ENCODE measurements at places on chromosomes 4 and X.

DNA sequence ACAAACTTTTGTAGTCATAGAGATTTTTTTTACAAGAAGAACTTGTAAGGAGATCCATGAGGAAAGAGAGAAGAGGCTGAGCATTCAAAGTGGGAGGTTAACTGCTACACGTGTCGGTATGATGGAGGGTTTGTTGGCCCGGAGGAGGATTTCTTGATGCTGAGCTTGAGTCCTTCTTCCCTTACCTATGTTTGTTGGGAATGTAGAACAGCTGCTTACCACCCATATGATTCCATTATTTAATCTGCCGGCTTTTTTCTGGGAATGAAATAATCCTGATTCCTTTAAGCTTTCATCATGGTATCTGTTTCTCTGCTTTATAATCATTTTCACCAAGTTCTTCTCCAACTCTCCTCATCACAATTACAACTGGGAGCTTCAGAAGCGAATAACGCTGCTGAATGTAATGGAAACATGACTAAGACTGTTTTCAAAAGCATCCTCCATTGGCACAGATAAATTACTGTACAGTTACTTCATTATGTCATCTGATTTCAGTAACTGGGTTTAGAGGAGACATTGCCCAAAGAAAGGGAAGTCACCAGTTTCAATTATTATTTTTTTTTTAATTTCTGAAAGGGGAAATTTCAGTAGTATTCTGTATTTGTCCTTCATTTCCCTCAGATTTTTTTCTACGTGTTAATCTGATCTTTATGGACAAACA, 420.6 kb downstream of the SPRY1 start:
- DNase-seq: no peak

GRCh38 chr4:55636656-55636999, 530 bp upstream of the NMU start:
- no peak for DNase-seq

- no peak for DNase-seq
Measured at GRCh38 chr4:160184884-160185283, 1082.0 kb downstream of the RAPGEF2 start.

GRCh38 chr4:188254211-188254610, 115.0 kb downstream of the TRIML1 start:
- DNase-seq: peak; percentile 0

DNA sequence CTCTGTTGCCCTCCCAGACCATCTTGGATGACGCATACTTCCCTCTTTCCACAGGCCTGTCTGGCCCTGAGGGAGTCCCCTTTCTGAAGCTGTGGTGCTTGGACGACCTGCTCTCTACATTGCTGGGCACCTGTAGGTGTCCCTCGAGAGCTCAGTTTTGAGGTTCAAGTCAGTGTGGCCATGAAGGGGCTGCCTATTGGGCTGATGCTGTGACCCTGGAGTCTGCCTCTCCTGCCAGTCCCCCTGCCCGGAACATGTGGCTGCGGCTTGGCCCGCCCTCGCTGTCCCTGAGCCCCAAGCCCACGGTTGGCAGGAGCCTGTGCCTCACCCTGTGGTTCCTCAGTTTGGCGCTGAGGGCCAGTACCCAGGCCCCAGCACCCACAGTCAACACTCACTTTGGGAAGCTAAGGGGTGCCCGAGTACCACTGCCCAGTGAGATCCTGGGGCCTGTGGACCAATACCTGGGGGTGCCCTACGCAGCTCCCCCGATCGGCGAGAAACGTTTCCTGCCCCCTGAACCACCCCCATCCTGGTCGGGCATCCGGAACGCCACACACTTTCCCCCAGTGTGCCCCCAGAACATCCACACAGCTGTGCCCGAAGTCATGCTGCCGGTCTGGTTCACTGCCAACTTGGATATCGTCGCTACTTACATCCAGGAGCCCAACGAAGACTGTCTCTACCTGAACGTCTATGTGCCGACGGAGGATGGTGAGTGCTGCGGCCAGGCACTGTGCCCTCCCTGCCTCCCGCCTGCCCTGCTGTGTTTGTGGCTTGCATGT, 3.0 kb downstream of the NLGN3 start:
- no peak for DNase-seq

- DNase-seq: no peak
Measured at GRCh38 chrX:32137525-32137924, 1065.7 kb upstream of the FTHL17 start.

- no peak for DNase-seq
Measured at GRCh38 chr4:167873496-167873895, 218.8 kb upstream of the ANXA10 start.

GRCh38 chr4:140242357-140243277, 88.6 kb upstream of the MAML3 start:
- DNase-seq: no peak

- DNase-seq: no peak
Measured at GRCh38 chr4:90118527-90119195, 8.5 kb upstream of the CCSER1 start.

GRCh38 chr4:107509615-107510014, 210.4 kb downstream of the PAPSS1 start:
- no peak for DNase-seq

GRCh38 chrX:87517571-87518141, at the start of gene KLHL4:
KLHL4 (plus strand) TSS chrX:87517802; CDS start chrX:87517894, 92 bp downstream.
- DNase-seq: no peak

DNA sequence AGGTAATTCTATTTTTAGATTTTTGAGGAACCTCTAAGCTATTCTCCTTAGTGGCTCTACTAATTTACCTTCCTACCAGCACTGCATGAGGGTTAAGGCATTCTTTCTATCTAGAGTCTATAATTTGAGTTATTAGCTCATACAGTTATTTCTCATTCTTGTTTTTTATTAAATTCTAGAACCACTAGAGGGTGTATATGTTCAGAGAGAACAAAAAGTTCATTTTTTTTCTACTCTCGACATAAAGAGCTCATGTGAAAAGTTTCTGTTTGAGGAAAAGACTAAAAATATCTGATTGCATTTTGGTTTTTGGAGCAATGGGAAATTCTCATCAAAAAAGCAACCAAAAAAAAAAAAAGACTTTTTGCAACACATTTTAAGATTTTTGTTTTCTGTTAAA, 57.0 kb upstream of the LRAT start:
- no peak for DNase-seq

DNA sequence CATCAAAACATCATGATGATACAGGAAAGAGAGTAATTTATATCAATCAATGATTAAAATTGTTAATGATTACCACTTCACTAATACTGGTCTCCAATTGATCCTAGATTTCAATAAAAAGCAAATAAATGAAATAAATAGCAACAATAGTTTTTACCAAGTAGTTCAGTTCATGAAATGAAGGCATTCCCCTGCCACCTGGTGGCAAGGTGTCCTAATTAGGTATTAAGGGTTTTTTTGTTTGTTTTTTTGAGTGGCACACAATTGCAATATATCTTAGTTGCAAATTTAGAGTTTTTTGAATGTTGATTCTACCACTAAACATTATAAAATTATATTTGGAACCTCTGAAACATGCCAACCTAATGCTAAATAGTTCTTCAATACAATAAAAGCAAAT, 157.4 kb upstream of the PDE5A start:
- no peak for DNase-seq

DNA sequence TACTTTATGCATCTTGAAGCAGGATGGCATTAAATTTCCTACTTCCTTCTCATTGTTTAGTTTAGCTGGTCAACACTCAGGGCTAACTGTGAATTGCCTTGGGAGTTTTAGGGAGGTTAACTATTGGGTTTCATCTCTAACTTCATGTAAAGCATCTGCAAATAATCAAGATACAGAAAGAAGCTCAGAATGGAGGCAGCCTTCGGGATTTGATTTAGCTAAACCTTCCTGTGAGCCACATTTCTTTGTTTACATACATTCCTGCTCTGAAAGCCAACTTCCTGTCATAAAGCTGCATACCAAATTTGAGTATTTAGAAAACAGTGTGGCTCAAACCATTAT, 131.7 kb upstream of the PCDH18 start:
- DNase-seq: no peak

DNA sequence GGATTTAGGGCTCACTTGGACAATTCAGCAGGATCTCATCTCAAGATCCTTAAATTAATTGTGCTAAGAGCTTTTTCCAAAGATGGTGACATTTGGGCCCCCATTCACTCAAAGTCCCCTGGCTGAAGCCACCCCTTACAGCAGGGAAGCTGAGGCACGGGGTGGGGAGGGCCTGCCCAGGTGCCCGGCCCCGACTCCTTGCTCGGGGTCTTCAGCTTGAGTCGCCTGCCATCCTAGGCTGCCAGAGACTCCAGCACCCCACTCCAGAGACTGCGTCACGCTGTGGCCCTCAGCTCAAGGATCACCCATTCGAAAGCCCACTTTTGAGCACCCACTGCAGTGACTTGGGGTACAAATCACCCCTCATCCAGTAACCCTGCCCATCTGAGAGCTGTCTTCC, 39.2 kb upstream of the GPR78 start:
- no peak for DNase-seq

DNA sequence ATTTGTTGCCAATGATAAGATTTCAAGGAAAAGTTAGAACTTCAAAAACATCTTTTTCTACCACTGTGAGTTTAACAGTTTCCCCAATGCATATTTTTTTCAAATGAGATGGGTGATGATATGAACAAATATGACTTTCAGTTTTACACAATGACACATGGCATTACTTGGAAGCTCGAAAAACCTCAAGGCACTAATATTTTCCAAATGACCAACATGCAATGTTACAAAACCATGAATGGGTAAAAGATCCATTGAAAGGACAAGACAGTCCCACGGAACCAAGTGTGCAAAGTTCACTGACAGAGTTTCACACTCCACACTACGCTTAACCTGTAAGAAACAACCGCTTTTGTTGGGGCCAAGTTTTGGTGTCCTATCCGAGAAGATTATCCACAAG, 84.5 kb downstream of the CD99L2 start:
- no peak for DNase-seq

GRCh38 chrX:150365990-150366911, 3.1 kb downstream of the MAMLD1 start:
- DNase-seq: no peak

DNA sequence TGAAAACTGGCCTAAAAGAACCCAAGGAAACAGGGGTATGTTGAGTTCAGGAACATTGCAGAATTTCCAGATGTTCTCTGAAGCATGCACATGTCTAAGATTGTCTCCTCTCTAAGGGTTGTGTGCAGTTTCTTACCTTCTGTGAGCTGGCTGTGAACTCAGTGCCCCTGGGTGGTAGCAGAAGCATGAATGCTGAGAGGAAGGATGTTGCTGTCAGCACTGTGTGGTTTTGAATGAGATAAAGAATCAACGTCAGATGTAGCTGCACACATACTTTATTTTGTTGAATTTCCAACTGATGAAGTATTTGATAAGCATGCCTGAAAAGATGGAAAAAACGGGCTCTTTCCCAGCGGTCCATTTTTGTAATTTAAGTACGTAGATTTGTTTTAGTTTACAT, 23.8 kb upstream of the CD38 start:
- DNase-seq: no peak

DNA sequence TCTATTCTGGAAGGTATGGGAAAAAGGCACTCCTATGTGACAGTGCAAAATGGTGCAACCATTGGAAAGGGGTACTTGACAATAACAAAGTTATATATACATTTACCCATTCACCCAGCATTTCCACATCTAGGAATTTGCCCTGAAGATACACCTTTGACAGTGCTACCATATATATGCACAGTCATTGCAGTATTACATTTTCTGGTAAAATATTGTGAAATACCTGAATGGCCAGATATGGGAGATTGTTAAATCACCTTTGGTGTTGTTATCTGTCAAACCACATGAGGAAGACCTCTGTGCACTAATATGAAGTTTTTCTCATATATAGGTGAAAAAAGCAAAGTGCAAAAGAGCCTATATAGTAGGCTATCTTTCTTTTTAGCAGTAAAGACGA, 53.5 kb downstream of the SMAD1 start:
- DNase-seq: no peak

DNA sequence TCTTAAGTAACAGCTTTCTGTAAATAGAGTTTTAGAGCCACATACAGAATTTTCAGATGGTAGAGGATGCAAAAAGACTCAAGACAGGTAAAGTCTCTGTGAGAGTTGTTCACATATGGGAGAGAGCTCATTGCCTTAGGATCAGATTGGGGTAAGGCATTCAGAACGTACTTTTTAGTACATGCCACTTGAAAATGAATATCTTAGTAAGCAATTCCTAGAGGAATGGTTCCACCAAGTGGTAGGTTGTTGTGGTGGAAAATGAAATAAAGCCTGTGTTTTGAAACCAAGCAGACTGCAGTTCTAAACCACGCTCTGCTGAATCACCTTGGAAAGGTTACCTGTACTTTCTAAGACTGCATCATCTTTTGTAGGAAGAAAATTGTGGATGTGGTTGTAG, 547.0 kb upstream of the LCORL start:
- DNase-seq: no peak

- DNase-seq: no peak
Measured at GRCh38 chr4:183437452-183437851, 7.0 kb upstream of the CDKN2AIP start.

DNA sequence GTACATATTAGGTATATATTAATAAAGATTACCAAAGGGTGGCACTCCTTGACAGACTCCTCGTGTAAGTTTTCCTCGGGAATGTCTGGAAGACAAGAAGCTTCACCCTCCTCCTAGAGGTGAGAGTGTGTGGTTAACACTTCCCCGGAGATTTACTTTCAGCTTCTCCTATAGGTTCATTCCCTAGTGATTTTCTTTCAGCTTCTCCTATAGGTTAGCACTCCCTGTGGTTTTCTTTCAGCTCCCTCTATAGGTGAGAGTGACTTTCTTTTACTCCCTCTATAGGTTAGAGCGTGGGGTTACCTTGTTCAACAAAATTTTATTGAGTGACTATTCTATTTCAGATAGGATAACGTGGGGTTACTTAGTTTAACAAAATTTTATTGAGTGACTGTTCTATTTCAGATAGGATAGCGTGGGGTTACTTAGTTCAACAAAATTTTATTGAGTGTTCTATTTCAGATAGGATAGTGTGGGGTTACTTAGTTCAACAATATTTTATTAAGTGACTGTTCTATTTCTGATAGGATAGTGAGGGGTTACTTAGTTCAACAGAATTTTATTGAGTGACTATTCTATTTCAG, 106.0 kb upstream of the PLAC1 start:
- no peak for DNase-seq

- DNase-seq: no peak
Measured at GRCh38 chrX:112844250-112844649, 3.6 kb upstream of the AMOT start.

DNA sequence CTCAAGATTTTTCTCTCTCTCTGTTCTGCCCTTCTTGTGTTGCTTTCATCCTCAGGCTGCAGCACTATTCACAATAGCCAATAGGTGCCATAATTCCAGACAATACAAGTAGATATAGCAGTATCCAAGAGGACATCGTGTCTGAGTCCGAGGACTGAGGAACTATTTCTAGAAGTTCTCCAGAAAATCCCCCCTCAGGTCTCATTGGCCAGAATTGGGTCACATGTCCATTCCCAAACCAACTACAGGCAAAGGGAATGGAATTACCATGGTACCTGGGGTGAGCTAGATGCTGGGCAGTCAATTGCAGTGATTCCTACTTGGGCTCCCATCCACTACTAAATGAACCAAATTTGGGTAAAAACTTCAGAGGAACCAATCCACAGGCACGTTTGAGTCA, 301.9 kb upstream of the RASGEF1B start:
- no peak for DNase-seq
